AG04450 (cell line): ENCODE measurements at places on chromosomes 5 and 9.

GRCh38 chr5:78399116-78399515, 38.7 kb downstream of the SCAMP1 start:
- DNase-seq = no peak

GRCh38 chr9:105171589-105171988, 72.9 kb upstream of the SLC44A1 start:
- DNase-seq = no peak

DNA sequence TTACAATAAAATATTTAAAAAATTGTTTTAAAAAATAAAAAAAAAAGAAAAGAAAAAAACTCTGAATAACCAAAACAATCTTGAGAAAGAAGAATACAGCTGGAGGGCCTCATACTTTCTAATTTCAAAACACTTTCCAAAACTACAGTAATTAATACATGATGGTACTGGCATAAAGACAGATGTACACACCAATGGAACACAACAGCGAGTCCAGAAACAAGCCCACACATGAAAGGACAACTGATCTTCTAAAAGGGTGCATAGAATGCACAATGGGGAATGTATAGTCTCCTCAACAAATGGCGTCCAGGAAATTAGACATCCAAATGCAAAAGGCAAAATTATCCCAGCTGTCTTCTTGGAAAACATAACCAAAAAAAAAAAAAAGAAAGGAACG, 99.6 kb downstream of the LURAP1L start:
- DNase-seq = no peak

DNA sequence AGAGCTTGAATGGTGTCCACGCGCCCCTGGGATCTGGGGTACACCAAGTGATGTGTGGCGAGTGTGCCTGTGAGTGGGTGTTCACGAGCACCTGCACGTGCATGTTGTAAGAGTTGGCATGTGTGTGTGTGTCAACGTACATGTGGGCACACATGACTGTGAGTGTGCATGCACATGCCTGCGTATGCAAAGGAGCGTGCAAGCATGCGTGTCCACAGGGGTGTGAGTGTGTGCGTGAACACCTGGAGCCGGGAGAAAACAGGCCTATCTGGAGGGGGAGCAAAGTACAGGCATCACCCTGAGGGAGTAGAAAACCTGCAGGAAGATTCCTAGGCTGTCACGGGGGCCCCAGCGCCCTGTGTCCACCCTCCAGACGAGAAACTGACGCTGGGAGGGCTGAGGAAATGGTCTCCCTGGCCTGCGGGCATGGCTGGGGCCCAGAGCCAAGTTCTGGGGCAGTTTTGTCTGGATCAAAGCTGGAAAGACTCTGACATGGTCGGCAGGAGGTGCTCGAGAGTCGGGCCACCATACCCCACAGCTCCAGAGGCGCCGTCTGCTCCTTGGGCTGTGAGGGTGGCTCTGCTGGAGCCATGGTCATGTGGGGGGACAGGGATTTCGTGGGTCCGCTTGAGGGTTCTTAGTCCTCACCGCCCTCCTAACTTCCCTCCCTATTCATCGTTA, 31.8 kb downstream of the PTGES start:
- DNase-seq = no peak

DNA sequence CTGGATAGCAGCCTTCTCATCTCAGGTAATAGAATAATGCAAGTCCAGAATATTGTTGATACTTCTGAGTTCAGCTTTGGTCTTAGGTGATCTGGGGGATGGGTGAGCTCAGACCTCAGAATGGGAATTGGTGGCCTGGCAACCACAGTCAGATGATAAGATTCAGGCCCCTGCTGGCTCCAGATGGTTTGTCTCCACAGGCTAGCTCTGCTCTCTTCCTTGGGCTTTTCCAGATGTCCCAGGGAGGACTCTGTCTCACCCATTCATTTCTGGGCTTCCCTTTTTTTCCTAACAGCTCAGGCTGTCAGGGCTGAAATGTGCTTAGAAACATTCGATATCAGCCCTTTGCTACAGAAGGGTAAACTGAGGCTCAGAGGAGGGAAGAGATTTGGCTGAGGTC, 17.6 kb upstream of the TNFSF15 start:
- no peak for DNase-seq
